Kidney (tissue), 22 donors: ENCODE measurements at places on chromosomes 5 and 9.
A peak's percentile ranks its signal among the peaks of the same experiment; 100 is the strongest.

- DNase-seq: no peak
Observed at GRCh38 chr5:169869066-169869465, 111.2 kb downstream of the INSYN2B start.

- DNase-seq: no peak
Observed at GRCh38 chr9:80554301-80554700, 982.5 kb downstream of the TLE4 start.

- no peak for DNase-seq
Observed at GRCh38 chr5:27503813-27504212, 465.4 kb upstream of the CDH9 start.

DNA sequence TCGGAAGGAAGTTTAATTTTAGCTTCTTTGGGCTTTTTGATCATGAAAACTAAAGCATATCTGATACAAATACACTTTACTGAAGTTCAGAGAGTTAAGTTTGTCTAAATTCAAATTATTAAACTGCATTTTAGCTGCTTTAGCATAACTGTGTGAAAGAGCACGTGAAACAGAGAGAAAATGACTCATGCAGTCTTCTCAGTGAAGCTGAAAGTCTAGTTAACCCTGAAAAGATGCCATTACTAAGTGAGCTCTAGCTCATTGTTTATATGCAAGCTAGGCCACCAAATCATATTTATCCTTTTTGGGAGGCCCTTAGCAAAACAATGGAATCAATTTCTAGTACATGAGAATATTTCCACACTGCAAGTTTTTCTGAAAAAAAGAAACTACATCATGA lies 27.6 kb downstream of the TPD52L3 start:
- no peak for DNase-seq

DNA sequence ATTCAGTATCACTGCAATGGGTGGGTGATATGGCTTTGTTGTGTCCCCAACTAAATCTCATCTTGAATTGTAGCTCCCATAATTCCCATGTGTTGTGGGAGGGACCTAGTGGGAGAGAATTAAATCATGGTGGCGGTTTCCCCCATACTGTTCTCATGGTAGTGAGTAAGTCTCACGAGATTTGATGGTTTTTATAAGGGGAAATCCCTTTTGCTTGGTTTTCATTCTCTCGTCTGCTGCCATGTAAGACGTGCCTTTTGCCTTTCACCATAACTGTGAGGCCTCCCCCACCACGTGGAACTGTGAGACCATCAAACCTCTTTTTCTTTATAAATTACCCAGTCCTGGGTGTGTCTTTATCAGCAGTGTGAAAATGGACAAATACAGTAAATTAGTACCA lies 9.5 kb upstream of the NANS start:
- no peak for DNase-seq

GRCh38 chr9:36749461-36749860 lies 176.8 kb downstream of the MELK start:
- DNase-seq: no peak

- no peak for DNase-seq
Observed at GRCh38 chr9:70106571-70106970, 62.9 kb downstream of the MAMDC2 start.

DNA sequence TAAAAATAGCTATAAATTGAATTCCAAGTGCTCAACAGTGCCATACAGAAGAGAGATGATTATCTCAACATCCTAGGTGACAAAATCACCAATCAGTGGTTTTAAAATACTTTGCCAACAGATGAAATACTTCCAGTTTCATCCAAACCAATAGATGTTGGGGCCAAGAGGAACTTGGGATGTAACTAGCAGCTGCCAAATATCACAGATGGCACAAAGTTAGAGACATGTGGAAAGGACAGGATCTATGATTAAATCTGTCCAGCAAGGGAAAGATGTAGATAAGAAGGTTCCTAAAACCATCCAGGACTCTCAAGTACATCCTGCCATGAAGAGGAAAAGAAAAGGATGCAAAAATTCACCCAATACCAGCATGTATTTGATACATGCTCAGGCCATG lies 23.8 kb downstream of the TRPM3 start:
- no peak for DNase-seq

GRCh38 chr9:129571298-129572051 lies 49.4 kb downstream of the C9orf50 start:
- no peak for DNase-seq

DNA sequence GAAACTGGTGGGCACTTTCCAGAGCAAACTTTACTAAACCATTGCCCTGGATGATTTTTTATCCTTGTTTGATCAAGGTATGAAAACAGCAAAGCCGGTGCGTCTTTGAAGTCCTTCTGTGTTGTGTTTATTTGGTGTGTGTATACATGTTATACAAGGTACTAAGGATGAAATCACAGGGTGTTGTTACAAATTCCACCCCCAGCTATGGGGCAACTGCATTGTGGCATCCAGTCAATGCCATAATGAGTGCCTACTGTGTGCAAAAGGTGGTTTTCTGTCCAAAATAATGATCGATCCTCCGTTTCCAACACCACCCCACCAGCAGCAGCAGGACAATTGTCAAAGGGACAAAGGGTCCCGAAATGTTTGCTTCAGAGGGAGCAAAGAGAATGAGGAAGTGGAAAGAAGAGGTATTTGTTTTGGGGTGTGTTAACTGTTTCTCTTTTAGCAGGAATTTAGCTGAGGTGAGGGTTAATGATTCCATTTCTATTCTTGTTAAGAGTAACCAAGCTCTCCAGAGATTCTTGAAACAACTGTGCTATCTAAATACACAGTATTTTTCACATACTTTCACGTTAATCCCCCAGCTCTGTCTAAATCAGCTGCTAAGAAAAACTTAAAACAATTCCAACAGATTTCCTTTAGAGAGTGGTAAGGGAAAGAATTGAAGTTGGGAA lies 568.7 kb upstream of the KLF4 start:
- DNase-seq: no peak

- DNase-seq: no peak
Observed at GRCh38 chr5:147055089-147055826, 176.7 kb upstream of the PPP2R2B start.

DNA sequence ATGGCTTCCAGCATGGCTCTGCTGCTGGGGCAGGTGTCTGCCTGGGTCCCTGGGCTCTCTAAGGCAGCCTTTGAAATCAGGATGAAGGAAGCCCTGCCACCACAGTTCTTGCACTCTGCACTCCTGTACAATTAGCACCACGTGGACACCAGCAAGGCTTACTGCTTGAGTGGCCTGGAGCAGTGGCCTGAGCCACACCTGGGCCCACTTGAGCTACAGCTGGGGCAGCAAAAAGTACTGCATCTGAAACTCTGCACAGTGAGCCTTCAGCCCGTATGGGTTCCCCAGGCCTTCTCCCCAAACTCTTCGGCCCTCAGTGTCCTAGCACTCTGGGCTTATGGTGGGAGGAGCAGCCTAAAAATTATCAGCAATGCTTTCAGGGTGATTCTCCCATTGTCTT lies 8.0 kb upstream of the INIP start:
- no peak for DNase-seq

DNA sequence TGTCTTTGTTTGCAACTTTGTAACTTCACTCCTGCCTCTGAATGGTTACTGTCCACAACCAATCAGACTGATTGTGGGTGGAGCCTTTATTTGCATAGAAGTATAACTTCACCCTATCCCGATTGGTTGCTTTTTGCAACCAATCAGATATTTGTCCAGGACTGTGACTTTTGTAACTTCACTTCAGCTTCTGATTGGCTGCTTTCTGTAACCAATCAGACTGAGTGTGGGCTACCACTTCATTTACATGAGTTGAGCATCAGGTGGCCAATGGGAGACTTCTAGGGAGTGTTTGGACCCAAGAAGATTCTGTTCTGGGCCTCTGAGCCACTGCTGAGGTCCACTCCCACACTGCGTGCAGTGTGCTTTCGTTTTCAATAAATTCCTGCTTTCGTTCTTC lies 1810.7 kb upstream of the CDH6 start:
- DNase-seq: no peak

DNA sequence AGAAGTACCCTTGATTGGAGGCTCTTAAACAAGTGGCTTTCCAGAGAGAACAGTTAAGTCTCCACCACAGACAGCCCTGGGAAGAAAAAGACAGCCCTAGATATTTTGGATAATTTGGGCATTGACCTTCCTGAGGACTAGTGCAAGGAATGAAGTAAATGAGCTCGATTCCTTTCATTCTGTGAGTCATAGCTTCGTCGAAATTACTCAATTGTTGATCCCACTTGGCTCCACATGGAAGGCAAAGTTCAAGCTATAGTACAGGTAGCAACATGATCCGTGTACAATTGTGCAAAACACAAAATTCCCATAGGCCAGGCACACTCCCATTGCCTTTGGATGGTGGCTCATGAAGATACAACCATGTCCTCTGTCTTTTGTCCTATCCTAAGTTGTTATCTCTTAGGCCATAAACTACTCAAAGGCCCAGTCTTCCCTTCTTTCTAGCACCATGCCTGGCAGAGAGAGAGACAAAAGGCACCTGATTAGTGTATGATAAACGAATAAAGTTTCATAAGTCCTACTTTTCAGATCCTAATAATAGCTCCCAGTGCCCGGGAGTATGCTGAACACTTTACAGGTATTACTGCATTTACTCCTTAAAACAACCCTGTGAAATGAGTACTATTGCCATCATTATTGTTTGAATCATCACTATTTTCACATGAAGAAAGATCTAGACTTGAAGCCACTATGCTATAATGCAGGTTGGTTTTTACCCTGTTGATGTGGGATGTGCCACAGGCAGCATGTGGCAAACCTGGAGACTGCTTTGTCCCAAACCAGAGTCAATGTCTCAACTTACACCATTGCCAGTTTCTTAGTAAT lies 116.7 kb upstream of the RANBP3L start:
- DNase-seq: no peak

DNA sequence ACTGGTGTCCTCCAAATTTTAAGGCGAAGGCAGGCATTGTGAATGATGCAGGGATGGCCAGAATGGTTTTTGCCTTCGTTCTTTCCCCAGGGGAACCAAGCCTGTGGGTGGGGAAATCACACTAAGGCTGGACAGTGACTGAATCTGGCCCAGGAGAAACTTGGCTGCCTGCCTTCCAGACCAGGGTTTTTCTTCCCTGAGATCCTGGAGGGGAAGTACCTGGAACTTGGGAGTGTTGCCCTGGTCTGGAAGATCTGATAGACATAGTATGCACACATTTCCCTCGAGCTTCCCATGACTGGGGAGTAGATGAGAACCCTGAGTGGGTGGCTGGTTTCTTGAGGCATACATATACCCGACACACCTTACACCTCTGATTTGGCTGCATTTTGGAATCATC lies 664 bp upstream of the IL11RA start:
- DNase-seq: no peak

- DNase-seq: peak; percentile 32
Observed at GRCh38 chr9:135002336-135002735, 84.6 kb upstream of the FCN1 start.

GRCh38 chr9:125486576-125486975 lies 220.4 kb downstream of the MAPKAP1 start:
- no peak for DNase-seq

- no peak for DNase-seq
Observed at GRCh38 chr9:89256225-89256624, 54.8 kb upstream of the CKS2 start.

DNA sequence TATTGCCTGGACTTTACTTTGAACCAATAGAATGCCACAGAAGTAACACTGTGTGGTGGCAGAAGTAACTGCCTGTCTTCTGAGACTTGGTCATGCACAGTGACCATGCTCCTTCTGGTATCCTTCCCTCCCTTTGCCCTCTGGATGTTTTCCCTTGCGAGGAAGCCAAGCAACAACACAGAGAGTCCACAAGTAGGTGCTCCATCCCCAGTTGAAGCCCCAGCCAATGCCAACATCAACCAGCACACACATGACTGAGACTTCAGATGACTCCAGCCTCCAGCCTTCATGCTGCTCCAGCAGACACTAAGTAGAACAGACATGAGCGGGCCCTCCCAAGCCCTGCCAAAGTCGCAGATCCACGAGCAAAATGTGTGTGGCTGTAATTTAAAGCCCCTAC lies 129.6 kb downstream of the EPB41L4A start:
- DNase-seq: no peak

GRCh38 chr9:132094314-132094791 lies 14.7 kb upstream of the MED27 start:
- no peak for DNase-seq
